Thoracic aorta (tissue), 2 donors: ENCODE measurements at places on chromosomes 13 and 19.

- no peak for DNase-seq
These were observed 1528.6 kb upstream of the SLC10A2 start for GRCh38 chr13:104594806-104595205.

GRCh38 chr19:16373532-16373931, 48.9 kb downstream of the KLF2 start:
- DNase-seq = no peak

DNA sequence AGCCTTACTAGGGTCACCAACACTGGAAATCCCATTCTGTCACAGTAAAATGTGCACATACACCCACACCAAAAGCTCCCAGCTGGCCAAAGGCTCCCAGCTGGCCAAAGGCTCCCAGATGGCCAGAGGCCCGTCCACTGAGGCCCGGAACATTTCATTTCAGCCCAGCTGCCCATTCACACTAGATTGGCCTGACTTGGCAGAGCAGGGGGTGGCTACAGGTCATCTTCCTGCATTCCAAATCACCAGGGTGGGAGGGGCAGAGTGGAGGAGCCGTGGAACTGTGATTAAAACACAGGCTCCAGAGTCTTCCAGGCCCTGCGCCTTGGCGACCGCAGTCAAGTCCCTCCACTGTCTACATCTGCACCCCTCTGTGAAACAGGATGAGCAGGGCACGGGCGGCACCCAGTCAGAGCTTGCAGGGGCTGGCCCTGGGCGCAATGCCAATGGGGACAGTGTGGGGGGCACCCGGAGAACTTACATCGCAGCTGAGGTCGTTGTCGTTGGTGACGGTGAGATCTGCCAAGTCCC, 10.1 kb upstream of the PRKD2 start:
- no peak for DNase-seq

GRCh38 chr13:34675626-34676025, 266.4 kb upstream of the NBEA start:
- no peak for DNase-seq

DNA sequence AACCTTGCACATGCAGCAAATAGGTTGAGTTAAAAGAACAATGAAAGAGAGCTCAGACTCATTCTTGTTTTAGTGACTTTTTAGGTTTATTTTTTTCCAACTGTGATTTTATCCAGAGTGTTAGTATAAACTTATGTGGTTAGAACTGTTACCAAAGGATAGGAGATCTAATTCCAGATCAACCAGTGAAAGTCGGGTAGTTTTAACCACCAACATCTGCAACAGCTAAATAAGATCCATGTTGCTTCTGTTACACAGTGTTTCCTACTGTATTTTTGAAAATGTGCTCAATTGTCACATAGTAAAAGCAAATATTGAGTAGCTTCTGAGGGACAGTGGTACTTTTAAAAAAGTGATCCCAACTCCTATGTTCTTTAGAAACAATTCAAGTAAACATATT, 53.9 kb upstream of the ARGLU1 start:
- DNase-seq = no peak

GRCh38 chr13:112741185-112741755, 51.4 kb downstream of the ATP11A start:
- DNase-seq = no peak

GRCh38 chr19:56971230-56971629, 130.7 kb upstream of the PEG3 start:
- no peak for DNase-seq

GRCh38 chr19:2728783-2729387, 7.7 kb upstream of the DIRAS1 start:
- no peak for DNase-seq

- DNase-seq = no peak
These were observed 11.5 kb downstream of the ZNF552 start for GRCh38 chr19:57803265-57803593.

GRCh38 chr13:94312511-94313216, 166.8 kb downstream of the DCT start:
- no peak for DNase-seq

DNA sequence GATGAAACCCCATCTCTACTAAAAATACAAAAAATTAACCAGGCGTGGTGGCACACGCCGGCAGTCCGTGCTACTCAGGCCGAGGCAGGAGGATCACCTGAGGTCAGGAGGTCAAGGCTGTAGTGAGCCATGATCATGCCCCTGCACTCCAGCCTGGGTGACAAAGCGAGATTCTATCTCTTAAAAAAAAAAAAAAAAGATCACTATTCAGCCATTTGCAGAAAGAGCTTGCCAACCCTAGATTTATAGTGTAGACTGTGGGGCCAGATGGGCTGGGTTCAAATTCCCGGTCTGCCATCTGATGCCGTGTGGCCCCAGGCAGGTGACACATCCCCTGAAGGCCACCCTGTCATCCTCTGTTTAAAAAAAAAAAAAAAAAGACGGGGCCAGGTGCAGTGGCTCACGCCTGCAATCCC, 28.9 kb downstream of the SMIM24 start:
- DNase-seq = no peak

DNA sequence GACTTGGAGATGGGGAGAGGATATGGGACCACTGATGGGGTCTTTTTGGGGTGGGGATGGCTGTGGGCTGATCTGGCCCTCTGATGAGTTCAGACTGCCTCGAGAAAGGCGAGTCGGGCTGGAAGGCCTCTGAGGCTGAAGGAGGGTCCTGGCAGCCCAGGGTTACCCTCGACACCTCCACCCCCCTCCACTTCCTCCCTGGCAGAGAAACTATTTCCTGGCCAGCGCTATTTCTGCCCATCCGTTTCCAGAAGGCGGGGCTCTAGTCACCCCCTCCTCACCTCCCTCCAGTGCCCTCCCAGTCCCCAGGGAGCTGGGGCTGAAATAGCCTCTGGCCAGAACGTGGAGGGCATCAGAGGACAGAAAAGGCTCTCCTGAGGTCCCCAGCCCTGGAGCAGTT, 9.7 kb downstream of the EXOC3L2 start:
- no peak for DNase-seq

DNA sequence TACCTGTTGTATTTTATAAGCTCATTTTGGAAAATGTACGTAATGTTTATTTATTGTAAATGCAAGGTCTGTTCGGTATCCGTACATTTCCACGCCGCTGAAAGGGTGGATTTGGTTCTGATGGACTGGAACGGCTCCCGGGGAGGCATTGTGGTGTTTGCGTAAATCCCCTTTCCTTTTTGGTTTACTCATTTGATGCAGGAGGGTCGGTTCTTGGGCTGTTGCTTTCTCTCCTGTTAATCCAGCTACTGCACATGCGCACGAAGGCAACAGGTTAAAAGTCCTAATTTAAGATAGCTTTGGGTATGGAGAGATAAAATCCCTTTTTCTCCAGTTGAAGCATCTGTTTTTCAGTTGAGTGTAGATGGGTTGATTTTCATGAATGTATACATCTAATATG, 224.4 kb downstream of the TM9SF2 start:
- DNase-seq = no peak

DNA sequence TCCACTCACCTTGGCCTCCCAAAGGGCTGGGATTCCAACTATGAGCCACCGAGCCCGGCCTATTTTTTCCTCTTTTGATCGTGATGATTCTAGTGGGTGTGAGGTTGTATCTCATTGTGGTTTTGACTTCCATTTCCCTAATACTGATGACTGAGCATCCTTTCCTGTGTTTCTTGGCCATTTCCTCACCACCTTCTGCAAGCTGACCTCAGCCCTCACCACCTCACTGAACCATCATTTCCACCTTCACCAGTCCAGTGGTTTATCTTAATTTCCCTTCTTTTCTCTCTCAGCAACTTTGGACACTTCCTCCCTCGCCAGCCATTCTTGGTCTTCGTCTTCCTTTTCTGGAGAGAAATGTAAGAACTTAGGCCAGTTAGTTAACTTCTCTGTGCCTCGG, 13.0 kb upstream of the BICRA start:
- DNase-seq = no peak

- no peak for DNase-seq
These were observed 36.9 kb downstream of the CARS2 start for GRCh38 chr13:110669036-110669435.

DNA sequence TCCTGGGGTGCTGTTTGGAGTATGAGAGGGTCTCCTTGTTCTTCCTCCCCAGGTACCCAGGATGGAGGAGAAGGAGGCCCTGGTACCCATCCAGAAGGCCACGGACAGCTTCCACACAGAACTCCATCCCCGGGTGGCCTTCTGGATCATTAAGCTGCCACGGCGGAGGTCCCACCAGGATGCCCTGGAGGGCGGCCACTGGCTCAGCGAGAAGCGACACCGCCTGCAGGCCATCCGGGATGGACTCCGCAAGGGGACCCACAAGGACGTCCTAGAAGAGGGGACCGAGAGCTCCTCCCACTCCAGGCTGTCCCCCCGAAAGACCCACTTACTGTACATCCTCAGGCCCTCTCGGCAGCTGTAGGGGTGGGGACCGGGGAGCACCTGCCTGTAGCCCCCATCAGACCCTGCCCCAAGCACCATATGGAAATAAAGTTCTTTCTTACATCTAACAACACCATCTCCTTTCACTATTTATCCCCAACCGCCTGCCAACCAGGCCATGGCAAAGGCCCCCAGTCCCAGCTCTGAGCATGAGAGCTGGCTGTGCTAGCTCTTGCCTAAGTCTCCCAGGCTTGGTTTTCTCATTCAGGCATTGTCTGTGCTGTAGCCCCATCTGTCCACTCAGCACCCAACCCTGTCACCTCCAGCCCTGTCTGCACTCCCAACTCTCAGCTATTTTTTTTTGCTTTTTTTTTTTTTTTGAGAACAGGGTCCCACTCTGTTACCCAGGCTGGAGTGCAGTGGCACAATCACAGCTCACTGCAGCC, 11.2 kb downstream of the DKKL1 start:
- DNase-seq = no peak

GRCh38 chr13:110231348-110232047, 75.5 kb downstream of the COL4A1 start:
- no peak for DNase-seq

DNA sequence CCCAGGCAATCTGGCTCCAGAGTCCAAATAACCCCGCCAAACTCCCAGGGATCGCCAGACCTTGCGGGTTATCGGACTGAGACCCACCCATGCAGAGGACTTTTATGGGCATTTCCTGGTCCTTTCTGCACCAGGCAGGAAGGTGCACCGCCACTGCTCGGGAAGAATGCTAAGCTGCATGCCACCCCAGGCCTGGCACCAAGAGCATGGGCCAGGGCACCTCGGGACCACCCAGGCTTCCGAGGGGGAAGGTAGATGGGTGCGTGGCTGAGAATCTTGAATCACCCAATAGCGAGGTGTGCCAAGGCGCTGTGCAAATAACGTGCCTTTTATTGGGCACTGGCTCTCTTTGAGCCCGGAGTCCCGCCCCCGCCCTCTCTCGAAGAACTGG, 422 bp upstream of the ZNF575 start:
- no peak for DNase-seq

DNA sequence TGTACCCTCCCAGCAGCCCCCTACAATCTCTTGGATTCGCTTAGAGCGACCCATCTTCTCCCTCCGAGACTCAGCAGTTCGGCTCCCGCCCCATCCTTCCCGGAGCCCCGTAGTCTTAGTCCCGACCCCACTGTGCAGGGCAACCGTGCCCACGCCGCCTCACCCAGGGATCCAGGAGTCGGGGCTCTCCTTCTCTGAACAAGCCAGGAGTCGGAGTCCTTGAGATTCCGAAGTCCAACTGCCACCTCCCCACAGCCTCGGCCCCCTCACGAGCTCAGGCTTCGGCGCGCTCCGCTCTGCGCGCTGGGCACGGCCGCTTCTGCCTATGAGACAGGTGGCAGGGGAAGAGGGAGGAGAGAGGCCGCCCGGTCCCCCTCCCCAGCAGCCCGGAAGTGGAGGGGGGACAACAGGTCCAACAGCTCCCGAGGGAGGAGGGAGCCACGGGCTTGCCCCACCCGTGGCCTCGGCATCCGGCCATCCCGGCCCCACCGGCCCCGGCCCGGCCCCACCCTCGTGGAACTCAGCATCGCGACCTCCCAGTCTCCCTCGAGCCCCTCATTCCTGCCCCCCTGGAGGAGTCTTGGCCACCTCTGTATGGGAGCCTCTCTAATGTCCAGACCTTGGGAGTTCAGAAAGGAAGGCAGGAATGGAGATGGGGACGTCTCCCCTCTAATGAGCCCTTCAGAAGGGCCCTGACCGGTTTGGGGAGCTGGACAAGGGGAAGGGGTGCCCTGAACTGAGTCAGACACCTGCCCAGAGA, at the start of gene PHLDB3:
Gene PHLDB3, minus strand, starts transcription at position 321 of the 760 bp plus-strand sequence. CDS start 628 bp downstream, outside the sequence.
- no peak for DNase-seq

DNA sequence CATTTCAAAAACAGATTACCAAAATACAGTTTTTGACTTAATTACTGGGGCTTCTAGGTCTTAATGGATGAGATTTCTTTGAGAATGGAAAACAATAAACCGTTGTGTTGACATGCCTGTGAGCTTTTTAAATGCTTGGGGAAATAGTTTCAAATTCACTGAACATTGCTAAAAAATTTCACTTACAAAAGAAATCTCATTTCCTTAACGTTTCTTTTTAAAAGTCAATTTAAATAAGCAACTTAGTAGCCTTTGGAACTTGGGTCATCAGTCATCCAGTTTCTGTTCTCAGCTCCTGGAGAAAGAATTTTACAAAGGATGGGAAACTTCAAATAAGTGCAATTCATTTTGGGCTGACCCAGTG, 4.4 kb downstream of the ZC3H4 start:
- DNase-seq = no peak

DNA sequence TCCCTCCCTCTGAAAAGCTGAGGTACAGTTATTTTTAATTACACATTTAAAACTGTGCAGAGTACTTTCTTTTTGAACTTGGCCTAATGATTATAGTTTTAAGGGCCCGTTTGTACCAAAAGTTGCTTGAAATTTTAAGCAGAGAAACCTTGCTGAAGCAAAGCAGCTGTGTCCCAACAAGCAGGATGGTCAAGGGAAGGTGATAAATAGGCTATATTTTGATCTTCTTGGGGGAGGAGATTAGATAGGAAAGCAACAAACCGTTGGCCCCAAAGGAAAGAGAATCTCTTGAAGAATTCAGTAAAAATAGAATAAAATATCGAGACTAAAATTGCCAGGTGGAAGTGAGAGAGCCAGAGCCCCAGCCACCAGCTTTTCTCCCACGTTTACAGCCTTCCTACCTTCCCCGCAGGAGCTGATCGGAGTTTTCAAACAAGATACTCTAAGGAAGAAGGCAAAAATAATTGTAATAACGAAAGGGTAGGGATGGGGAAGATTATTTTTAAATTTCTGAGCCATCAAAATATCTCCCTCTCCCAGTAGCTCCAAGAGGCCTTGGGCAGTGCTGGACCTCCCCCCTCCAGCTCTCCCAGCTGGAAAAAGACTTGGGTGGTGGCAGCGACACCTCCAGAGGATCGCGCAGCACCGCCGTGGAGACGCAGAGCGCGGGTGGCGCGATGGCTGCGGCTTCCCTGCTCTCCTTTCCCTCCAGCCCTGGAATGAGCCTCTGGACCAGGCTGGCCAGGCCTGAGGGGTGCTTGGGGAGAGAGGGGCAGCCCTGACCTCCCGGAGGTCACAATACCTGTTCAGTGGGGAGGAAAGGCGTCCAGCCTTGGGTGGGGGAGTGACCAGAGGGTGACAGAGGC, 5.8 kb downstream of the ZIC2 start:
- DNase-seq = no peak
